ENCODE measurements at places on chromosomes 13 and 19. TPM values are rescaled to one million over a fixed set of nuclear protein-coding genes. Genes with fewer than 3 reads are reported as not detected.

Gene TNNT1
- not detected for total RNA-seq

Gene PSG7
- total RNA-seq = not detected

Gene SIGLEC10
- total RNA-seq = 13.8 TPM

DNA sequence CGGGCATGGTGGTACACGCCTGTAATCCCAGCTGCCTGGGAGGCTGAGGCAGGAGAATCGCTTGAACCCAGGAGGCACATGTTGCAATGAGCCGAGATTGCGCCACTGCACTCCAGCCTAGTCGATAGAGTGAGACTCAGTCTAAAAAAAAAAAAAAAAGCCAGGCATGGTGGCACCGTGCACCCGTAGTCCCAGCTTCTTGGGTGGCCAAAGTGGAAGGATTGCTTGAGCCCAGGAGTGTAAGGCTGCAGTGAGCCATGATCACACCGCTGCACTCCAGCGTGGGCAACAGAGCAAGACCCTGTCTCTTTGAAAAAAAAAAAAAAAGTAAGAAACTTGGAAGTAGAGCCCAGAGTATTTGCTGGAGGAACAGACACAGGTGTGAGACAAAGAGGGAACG is 27.7 kb downstream of the CCDC8 start:
- peak; percentile 19 for DNase-seq

DNA sequence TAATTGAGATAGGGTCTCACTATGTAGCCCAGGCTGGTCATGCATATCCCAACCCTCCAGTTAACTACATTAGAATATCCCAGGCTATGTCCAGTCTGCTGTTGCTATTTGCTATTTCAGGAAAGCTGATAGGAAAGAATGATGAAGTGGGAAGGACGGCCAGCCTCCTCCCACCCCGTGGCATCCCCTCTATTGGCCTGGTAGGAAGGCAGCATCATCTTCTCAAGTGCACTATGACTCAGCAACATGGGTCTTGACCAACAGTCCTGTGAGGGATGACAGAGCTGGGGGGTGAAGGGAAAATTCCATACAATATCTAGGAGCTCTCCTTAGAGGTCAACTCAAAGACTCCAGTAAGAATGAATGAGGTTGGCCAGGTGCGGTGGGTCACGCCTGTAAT is 48.0 kb upstream of the ABCC4 start:
- no peak for DNase-seq

DNA sequence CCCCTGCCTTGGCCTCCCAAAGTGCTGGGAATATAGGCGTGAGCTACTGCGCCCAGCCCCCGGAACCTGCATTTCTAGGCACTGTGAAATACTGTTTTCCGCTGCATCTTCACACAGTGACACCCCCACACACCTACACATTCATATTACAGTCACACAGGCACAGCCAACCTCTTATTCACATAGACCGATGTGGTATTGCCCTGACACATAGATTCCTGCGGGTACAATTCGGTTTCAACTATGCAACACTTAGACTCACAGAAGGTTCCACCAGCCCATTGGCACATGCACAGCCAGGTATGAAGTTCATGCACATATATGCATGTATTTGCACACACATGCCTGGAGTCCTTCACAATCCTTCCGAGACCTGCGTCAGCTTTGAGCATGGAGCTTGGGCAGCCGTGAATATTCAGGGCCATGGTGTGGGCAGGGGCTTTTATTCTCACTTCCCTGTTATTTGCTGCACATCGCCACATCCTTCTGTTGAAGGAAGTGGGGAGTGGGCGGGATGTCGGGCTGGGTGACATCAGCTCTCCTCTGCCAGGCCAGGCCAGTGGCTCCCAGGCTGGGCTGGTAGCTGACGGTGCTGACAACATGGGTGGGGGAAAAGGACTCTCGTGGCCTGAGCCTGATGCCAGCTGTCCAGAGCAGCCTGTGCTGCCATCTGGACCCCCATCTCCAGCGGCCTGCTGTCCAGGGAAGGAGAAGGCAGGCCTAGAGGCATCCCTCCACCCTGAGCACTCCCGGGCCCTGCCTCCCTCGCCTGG is 5.4 kb upstream of the CDC37 start:
- DNase-seq = no peak
